ENCODE measurements at places on chromosomes 1 and 21. TPM values are rescaled to one million over a fixed set of nuclear protein-coding genes. Genes with fewer than 3 reads are reported as not detected.

- no peak for DNase-seq
- H3K4me3 ChIP-seq, result peak overlapping the region; percentile 31
- H3K36me3 ChIP-seq, result peaks cover 5% of the 10 kb centered on the region
- H3K27me3 ChIP-seq, result no peaks in the 10 kb centered on the region
- H3K4me1 ChIP-seq, result peaks cover 28% of the 10 kb centered on the region
Measured at GRCh38 chr1:11790101-11790879, 15.5 kb downstream of the MTHFR start.

GRCh38 chr1:52239708-52240001 lies 97.8 kb downstream of the ZFYVE9 start:
- no peaks in the 10 kb centered on the region for H3K36me3 ChIP-seq
- peaks cover 59% of the 10 kb centered on the region for H3K4me1 ChIP-seq
- no peak overlapping the region for H3K4me3 ChIP-seq
- H3K27me3 ChIP-seq, result no peaks in the 10 kb centered on the region
- DNase-seq, result no peak

The SLC25A34 gene
- total RNA-seq, result 0.13 TPM

DNA sequence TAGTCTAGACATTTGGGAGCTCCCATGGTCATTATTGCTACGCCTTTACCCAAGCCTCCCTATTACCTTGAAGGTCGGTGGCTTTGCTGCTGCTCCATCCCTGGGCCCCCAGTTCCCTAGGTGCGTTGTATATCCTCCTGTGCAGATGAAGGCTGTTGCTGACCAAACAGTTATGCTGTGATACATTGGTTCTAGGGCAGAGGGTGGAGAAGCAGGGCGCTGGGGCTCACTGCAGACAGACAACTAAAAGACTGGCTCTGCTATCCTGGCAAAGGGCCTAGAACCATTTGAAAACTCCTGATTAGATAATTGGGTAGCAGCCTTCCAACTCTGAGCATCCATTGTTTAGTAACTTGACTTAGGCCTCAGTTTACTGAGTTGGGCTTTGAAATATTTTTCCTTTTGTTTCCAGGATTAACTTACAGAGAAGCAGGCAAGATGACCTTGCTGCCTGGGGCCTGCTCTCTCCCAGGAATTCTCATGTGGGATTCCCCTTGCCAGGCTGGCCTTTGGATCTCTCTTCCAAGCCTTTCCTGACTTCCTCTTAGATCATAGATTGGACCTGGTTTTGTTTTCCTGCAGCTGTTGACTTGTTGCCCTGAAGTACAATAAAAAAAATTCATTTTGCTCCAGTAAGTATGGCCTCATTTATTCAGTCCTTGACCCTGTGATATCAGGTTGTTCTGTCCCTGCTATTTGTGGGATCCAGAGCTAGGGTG lies 15.5 kb downstream of the CHI3L2 start:
- no peaks in the 10 kb centered on the region for H3K4me1 ChIP-seq
- no peak overlapping the region for H3K4me3 ChIP-seq
- no peaks in the 10 kb centered on the region for H3K36me3 ChIP-seq

- 0 out of 2 replicates have a peak, but pooled peaks cover 12% of the 10 kb centered on the region for H3K36me3 ChIP-seq
- peaks cover 18% of the 10 kb centered on the region for H3K4me1 ChIP-seq
- no peak overlapping the region for H3K4me3 ChIP-seq
- H3K27me3 ChIP-seq, result no peaks in the 10 kb centered on the region
Measured at GRCh38 chr1:45348020-45348419, 7.8 kb upstream of the MUTYH start.

DNA sequence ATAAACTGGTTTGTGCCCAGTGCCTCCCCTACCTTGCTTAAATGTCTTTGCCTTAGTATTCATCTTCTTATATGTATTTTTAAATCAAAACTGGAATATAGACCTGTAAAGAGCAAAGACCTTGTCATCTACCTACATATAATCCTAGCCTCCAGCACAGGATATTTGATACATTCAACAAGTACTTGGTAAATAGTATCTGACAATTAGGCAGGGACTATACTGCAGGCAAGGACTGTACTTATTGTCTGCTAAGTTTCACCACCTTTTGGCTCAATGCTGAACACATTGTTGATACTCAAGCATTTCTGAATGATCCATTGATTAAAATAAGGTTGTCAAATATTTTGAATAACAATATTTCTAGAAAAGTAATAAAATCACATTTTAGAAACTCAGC lies 96.4 kb downstream of the PKN2 start:
- no peaks in the 10 kb centered on the region for H3K4me1 ChIP-seq
- H3K27me3 ChIP-seq, result no peaks in the 10 kb centered on the region
- H3K27ac ChIP-seq, result no peak overlapping the region
- H3K36me3 ChIP-seq, result peaks cover 13% of the 10 kb centered on the region
